GM23248 (cell line): ENCODE measurements at places on chromosomes 1 and 21. TPM values are rescaled to one million over a fixed set of nuclear protein-coding genes. Genes with fewer than 3 reads are reported as not detected.

Gene CFH
- polyA plus RNA-seq: 16.5 and 19.3 TPM in 2 replicates

Gene LRRC7
- polyA plus RNA-seq: 0.29 and 0.66 TPM in 2 replicates

Gene OLIG2
- polyA plus RNA-seq: not detected in 2 replicates

Gene SDCCAG8
- 41.9 and 45.3 TPM in 2 replicates for polyA plus RNA-seq

Gene ETV3L
- not detected in 2 replicates for polyA plus RNA-seq

Gene CFAP45
- 0.34 and 0.51 TPM in 2 replicates for polyA plus RNA-seq
